ENCODE measurements at places on chromosomes 11 and 22. TPM values are rescaled to one million over a fixed set of nuclear protein-coding genes. Genes with fewer than 3 reads are reported as not detected.

WT1 gene
- total RNA-seq = 0.30 TPM

CATSPERZ gene
- total RNA-seq = not detected

DNA sequence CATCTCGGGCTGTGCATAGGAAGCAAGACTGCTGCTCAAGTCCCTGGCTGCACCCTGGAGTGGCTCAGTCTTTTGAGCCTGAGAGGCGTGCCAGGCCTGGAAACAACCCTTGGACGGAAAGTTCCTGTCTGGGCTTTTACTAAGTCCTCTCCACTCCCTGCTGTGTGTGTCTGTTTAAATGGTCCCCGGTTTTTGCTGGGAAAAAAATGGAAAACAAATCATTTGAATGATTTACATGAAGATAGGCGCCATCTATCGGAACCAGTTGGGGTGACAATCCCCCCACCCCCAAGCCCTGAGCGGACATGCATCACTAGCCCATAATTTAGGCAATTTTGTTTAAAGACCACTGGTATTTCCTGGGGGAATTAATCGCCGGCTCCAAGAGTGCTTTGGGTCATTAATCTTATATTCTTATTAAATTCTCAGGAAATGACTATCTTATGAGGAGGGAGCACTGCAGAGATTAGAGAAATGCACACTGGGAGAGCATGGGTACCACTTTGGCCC is 2.7 kb upstream of the GAB2 start:
- DNase-seq = peak; percentile 43

DNA sequence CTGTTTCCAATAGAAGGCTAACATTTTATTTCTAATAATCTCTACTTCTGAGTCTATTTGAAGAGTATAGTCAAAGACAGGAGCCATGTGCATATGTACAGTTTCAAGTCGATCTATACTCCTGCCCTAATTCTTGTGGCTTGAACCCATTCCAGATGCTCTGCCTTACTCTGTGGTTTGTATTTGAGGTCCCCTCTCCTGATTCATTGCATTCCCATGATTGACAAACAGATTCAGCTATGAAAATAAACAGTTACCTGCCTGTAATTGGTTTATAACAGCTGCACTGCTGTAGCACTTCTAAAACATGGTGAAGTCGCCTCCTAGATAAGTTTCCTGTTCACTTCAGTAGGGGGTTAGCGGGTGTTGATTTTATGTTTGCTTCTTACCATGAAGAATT is 138.7 kb downstream of the SOX6 start:
- no peak for DNase-seq

GRCh38 chr22:20219667-20220628 is 48.2 kb downstream of the RTN4R start:
- DNase-seq = no peak

DNA sequence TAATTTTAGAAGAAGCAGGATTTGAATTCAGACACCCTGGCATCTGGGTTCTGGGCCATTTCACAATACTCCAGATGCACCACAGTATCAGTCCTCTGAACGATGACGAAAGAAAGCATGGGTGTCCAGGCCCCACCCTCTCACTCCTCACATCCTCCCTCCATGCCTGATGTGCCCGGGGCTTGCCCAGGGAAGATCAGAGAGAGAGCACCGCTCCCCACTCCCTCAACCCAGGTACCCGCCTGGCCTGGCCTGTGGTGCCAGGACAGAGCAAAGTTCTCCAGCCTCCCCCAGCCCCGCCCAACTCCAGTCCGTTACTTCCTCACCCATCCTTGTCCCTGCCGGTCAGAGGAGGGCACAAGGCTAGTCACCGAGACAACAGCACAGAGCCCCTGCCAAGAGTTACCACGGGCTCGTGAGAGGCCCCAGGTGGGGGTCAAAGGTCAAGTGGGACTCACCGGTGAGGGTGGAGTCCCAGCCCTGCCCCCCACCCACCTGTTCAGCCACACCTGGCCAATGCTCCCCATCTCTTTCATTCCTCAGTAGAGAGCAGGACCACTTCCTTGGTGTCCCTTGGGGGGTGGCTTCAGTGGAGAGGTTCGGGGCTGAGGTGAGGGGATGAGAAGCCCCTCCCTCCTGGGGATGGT is 8.1 kb downstream of the BCL9L start:
- peak; percentile 44 for DNase-seq

GRCh38 chr11:112106070-112106469 is 19.4 kb downstream of the SDHD start:
- DNase-seq = no peak

- no peak for DNase-seq
These were observed 213.8 kb downstream of the DSCAML1 start for GRCh38 chr11:117583063-117583801.

DNA sequence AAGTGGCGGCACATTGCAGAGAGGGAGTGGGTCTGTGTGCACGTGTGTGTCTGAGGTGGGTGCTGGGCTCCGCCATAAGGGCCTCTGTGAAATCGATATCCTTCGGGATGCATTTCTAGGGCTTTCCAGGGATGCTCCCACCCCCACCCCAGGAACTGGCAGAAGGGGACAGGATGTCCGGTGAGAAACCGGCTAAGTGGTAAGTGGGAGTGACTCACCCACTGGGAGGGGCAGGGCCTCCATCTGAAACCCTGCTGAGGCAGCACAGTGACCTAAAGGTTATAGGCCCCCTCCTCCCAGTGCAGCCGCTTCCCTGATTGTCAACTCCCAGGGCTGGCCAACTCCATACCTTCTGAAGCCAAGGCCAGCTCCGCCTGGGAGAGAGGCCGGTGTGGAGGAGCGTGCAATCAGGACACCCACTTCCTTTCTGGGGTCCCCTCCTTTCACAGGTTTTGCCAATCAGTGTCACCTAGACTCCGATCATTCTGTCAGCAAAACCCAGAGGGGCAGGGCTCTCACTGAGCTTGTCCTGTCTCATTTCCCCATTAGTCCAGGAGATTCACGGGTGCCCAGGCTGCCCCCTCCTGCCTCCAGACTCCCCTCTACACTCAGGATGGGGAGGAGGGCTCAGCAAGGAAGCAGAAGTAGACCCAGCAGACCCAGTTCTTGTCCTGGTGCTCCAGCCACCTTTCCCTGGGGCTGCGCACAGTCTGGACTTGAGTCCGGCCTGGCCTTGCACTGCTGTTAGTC is 44.5 kb downstream of the NECTIN1 start:
- DNase-seq = no peak

GRCh38 chr11:7291100-7291829 is 39.6 kb downstream of the SYT9 start:
- no peak for DNase-seq

DNA sequence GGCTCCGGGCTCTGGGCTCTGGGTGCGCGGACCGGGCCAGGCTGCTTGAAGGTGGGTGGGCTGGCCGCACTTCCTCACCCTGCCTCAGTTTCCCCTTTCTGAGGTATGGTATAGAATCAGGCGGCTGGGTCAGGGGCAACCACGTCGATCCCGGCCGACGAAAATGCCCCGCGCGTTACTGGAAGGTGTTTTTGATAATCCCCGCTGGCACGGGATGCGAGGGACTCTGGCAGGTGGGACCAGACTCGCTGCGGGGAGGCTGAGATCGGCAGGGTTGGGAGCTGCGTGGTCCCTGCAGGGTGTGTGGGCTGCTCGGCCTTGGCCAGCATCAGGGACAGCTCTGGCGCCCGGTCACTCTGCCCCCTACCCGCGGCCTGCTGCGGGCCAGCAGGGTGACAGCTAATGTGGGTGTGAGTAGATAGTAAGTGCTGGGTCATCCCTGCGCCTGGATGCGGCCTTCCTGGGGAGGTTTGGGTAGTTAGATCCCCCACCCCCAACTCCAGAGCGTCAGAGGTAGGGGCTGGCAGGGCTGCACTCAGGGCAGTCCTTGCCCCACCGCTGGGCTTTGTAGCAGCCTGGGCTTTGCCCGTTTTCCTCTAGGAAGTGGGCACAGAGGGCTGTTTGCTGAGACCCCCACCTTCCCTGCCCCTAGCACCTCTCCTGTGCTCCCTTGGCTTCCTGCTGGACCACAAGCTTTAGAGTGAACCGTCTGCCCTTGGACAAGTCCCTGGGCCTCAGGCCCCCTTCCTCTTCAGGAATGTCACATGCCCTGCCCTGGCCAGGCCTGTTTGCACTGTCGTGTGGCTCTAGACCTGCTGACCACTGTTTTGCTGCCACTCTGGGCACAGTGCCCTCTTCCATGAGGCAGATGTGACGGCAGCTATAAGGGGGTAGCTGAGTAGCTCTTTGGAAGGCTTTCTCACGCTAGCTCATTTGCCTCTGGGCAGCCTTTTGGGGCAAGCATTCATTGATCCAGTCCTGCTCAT is 579 bp downstream of the TANGO2 start:
- no peak for DNase-seq

- DNase-seq = peak; percentile 60
These were observed 9.4 kb upstream of the SAMM50 start for GRCh38 chr22:43945632-43946383.

DNA sequence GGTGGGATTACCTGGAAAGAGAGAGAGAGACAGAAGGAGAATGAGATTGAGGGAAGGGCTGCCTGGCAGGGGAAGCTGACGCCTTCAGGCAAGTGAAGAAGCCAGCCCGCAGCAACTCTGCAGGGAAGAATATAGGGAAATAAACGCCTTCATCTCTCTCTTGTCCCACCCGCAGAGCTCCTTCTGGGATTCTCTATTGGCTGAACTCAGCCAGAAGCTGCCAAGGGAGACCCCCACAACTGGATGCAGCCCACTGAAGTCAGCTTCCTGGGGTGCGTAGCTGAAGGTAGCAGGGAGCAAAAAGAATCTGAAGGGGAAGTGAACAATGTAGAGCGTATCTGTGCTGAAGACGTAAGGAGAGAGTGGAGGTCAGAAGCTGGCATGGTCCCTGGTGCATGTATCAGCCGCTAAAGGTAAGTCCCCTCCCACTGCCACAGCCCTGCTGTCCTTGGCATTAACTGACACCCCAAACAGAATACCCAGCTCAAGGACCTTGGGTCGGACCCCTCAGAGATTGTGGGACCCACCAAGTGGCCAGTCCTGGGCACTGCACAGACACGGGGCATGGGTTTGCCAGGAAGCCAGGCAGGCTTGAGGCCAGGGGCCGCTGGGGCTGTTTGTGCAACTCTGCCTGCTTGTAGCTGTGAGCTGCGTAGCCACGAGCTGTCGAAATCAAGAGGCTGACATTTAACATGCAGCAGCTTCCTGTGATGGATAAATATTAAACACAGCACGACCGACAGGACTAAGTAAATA is 469.9 kb downstream of the MN1 start:
- DNase-seq = no peak

GRCh38 chr11:62556875-62557631 is 10.4 kb upstream of the AHNAK start:
- DNase-seq = no peak
